Naive thymus-derived CD8-positive, alpha-beta T cell (primary cell): ENCODE measurements at places on chromosomes 5 and 9. TPM values are rescaled to one million over a fixed set of nuclear protein-coding genes. Genes with fewer than 3 reads are reported as not detected.

Gene PCDH1
- not detected for total RNA-seq

Gene TLR4
- 0.52 TPM for total RNA-seq

Gene GDF9
- total RNA-seq = 1.2 TPM

Gene ITK
- total RNA-seq = 477 TPM

Gene NTNG2
- total RNA-seq = 10.8 TPM

Gene GRIN3A
- not detected for total RNA-seq

Gene GMCL2
- total RNA-seq = 0.14 TPM

Gene NMUR2
- total RNA-seq = not detected

Gene CPLANE1
- 10.0 TPM for total RNA-seq

Gene KCTD16
- 0.13 TPM for total RNA-seq

Gene SLC25A2
- total RNA-seq = 2.1 TPM

Gene POU5F2
- 1.7 TPM for total RNA-seq

Gene LCP2
- 299 TPM for total RNA-seq

Gene ENTREP1
- total RNA-seq = not detected

Gene FOXD4L3
- total RNA-seq = 0.29 TPM

Gene PCDHA10
- not detected for total RNA-seq

Gene FBN2
- 0.05 TPM for total RNA-seq

Gene GABRG2
- not detected for total RNA-seq

Gene GFI1B
- total RNA-seq = 0.39 TPM

Gene NRARP
- total RNA-seq = 2.5 TPM

Gene FOXD4
- total RNA-seq = 0.60 TPM

Gene IFNB1
- not detected for total RNA-seq

Gene CCL27
- total RNA-seq = not detected

Gene IL3
- not detected for total RNA-seq

Gene PARP8
- 162 TPM for total RNA-seq

Gene GLRX
- total RNA-seq = 110 TPM

Gene PAEP
- not detected for total RNA-seq

Gene PCDHA11
- total RNA-seq = not detected

Gene PCDHA9
- not detected for total RNA-seq

Gene ADGRD2
- not detected for total RNA-seq

Gene CAVIN4
- 0.18 TPM for total RNA-seq

Gene EIF4EBP3
- 27.3 TPM for total RNA-seq

Gene SGCD
- 0.18 TPM for total RNA-seq

Gene TMED7
- total RNA-seq = 48.9 TPM

Gene PCDHGB6
- 0.30 TPM for total RNA-seq

Gene TNFAIP8
- 176 TPM for total RNA-seq

Gene FOXD1
- total RNA-seq = not detected

Gene AOPEP
- total RNA-seq = 8.7 TPM

Gene CDHR2
- 3.6 TPM for total RNA-seq

Gene IL13
- 0.31 TPM for total RNA-seq

Gene SOX30
- total RNA-seq = 0.44 TPM

Gene GABRA1
- total RNA-seq = not detected

Gene FAM170A
- not detected for total RNA-seq

Gene TSSK1B
- not detected for total RNA-seq

Gene GARIN3
- total RNA-seq = not detected

Gene C5orf24
- total RNA-seq = 41.7 TPM

Gene DBN1
- 57.0 TPM for total RNA-seq

Gene COL15A1
- total RNA-seq = not detected
